H1 (cell line): ENCODE measurements at places on chromosomes 13 and 19. TPM values are rescaled to one million over a fixed set of nuclear protein-coding genes. Genes with fewer than 3 reads are reported as not detected.

The FFAR3 gene
- total RNA-seq, result not detected in 2 replicates

The SHISA7 gene
- 0.98 and 1.0 TPM in 2 replicates for total RNA-seq

The SPRY2 gene
- total RNA-seq, result 36.6 and 37.7 TPM in 2 replicates

The POLRMT gene
- total RNA-seq, result 110 and 111 TPM in 2 replicates

The LSM14A gene
- 190 and 195 TPM in 2 replicates for total RNA-seq

GRCh38 chr19:54551950-54552912, 21.4 kb upstream of the LILRA2 start:
- H3K36me3 ChIP-seq, result no peaks in the 10 kb centered on the region
- no peak for DNase-seq
- no peaks in the 10 kb centered on the region for H3K27me3 ChIP-seq
- H3K27ac ChIP-seq, result no peak overlapping the region

DNA sequence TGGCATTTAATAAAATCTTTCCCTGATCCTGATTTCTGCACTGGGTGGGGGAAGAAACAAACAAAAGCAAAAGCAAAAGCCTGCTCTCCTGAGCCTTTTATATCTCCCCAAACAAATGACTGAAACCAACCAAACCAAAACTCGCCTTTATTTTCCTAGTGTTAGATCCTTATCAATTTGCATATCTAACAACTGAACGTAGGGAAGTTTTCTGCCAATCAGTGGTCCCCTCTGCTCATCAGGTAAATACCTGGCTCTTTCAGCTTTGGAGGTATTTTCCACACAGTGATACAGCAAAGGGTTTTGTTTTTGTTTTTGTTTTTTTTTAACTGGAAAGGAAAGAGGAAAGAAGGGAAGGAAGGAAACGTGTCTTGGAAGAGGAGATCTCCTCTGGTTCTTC, 3.3 kb downstream of the AMER2 start:
- H3K27ac ChIP-seq, result no peak overlapping the region
- no peak overlapping the region for H3K4me3 ChIP-seq
- peaks cover 12% of the 10 kb centered on the region for H3K4me1 ChIP-seq
- DNase-seq, result no peak
- H3K27me3 ChIP-seq, result peaks cover 23% of the 10 kb centered on the region

DNA sequence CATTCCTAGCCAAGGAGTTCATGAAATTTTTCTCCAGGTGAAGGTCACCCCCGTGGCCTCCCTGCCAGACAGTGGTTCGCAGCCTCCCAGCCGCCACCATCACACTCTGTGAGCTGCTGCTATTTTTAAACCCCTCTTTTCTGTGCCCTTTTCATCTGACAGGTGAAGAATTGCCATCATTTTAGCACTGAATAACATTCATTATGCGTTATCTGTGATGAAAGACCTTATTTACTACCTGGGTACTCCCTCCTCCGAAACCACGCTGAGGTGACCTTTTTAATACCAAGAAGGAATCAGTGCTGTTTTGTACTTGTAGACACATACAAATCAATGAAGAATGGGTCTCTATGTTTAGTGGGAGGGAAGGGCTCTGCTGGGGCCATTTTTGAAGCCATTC, 148.9 kb upstream of the GPR12 start:
- H3K36me3 ChIP-seq, result no peaks in the 10 kb centered on the region
- no peak overlapping the region for H3K27ac ChIP-seq
- no peak overlapping the region for H3K4me3 ChIP-seq
- DNase-seq, result no peak
- no peaks in the 10 kb centered on the region; the same call in 1 of the 2 replicates for H3K27me3 ChIP-seq

DNA sequence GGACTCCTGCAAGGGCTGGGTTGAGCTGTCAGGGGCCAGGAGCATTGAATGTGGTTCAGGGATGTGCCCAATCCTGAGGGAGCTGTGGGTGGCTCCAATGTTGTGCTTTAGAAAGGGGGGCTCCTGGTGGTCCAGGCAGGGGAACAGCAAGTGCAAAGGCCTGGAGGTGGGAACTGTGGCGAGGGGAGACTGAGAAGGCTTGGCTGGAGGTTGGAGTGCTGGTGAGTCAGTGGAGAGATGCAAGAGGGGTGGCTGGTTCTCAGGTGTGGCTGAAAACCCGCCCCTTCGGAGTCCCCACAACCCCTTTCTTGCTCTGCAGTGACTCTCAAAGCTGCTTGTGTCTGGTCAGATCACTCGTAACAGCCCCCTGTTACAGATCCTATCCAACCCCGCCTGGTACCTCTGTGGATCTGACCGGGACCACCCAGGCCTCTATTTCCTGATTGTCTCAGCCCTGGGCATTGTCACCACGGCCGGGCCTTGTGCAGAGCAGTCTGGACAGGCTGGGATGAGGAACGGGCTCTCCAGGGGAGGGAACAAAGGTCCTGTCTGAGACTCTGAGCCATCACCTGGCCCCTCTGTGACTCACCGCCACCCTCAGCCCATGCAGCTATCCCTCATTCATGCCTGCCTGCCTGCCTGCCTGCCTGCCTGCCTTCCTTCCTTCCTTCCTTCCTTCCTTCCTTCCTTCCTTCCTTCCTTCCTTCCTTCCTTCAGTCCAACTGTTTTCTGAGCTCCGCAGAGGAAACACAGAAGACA, 1.4 kb upstream of the KCNN1 start:
- H3K4me3 ChIP-seq, result no peak overlapping the region
- H3K4me1 ChIP-seq, result peaks cover 18% of the 10 kb centered on the region
- H3K36me3 ChIP-seq, result no peaks in the 10 kb centered on the region
- H3K27me3 ChIP-seq, result peaks cover 4% of the 10 kb centered on the region; the same call in 1 of the 2 replicates
- no peak overlapping the region for H3K27ac ChIP-seq

- no peak overlapping the region for H3K27ac ChIP-seq
- H3K4me1 ChIP-seq, result peaks cover 3% of the 10 kb centered on the region; the same call in 1 of the 2 replicates
- no peak overlapping the region for H3K4me3 ChIP-seq
- DNase-seq, result no peak
- no peaks in the 10 kb centered on the region for H3K27me3 ChIP-seq
These were observed 32.7 kb downstream of the VSTM1 start for GRCh38 chr19:54030895-54031586.

DNA sequence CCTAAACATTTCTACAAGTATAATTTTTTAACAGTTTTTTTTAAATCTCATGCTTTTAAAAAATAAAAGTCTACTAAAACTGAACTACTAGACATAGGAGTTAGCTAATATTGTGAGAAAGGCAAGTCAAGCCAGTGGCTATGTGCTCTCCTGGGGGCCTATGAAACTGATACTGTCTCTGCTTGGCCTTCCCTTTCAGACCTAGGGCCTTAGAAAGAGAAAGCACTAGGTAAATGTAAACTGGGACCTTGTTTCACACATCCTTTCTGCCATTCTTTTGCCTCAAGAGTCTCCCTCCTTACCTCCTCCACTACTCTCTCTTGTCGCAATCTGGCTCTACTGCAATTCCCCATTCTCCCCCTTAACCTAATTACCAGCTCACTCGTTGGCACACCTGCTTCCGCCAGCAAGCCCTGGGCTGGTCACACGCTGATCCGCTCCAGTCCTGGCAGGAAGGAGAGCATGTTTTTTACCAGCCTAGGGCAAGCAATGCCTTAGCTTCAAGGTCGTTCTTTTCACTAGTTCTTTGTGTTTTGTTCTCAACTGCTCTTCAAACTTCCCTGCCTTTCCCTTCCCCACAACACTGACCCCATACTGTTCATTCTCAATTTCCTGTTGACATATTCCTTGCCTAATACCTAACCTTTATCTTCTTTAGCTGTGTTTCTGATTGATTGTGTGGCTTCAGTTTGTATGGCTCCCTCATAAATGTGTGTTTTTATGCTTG, 23.1 kb downstream of the TBC1D4 start:
- no peak for DNase-seq
- no peak overlapping the region for H3K4me3 ChIP-seq
- H3K4me1 ChIP-seq, result no peaks in the 10 kb centered on the region
- peak overlapping the region; percentile 76 for H3K27ac ChIP-seq
- no peaks in the 10 kb centered on the region for H3K27me3 ChIP-seq

DNA sequence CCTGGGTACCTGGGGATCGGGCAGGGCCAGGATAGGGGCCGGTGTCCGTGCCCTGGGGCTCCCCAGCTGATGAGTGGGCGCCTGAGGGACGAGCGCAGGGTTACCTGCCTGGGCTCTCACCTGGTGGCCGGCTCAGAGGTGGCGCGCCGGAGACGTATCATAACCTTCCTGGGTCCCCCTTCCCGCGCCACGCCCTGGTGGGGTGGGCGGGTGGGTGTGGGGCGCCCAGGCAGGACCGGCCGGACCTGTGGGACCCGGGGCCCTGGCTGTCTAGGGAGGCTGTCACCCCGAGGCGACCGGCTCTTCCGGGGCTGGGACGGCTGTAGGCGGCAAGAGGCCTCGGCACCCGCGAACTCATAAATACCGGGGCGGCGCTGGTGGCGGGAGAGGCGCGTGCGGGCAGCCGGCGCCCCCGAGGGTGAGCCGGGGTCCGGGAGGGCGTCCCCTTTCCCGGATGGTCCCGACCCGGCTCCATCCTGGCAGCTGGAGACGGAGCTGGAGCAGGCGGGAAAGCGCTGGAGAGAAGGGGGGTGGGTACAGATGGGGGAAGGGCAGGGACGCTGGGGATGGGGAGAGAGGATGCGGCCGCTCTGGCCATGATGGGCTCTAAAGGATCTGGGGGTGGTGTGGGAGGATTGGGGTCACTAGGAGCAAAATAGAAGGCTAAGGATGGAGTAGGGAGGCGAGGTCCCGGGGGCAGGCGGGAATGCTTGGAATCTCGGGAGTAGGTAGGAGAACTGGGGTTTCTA, at the start of gene ACP7:
Gene ACP7 (plus strand): TSS at position 386 of the 749 bp plus-strand sequence. CDS start 902 bp downstream, outside the sequence.
- peak within 1 kb of the TSS; percentile 63 for H3K4me3 ChIP-seq
- peaks cover 29% of the 10 kb centered on the region for H3K27me3 ChIP-seq
- peaks cover 8% of the 10 kb centered on the region; the same call in 1 of the 2 replicates for H3K4me1 ChIP-seq
- H3K27ac ChIP-seq, result no peak within 1 kb of the TSS

- no peak overlapping the region for H3K4me3 ChIP-seq
- no peak for DNase-seq
- H3K27ac ChIP-seq, result no peak overlapping the region
- peaks cover 3% of the 10 kb centered on the region; the same call in 1 of the 2 replicates for H3K4me1 ChIP-seq
These were observed 3.4 kb upstream of the ASPDH start for GRCh38 chr19:50516964-50517703.
